Activated T-cell treated with anti-CD3 and anti-CD28 coated beads for 4 hours (primary cell): ENCODE measurements at places on chromosomes 7 and 10.

DNA sequence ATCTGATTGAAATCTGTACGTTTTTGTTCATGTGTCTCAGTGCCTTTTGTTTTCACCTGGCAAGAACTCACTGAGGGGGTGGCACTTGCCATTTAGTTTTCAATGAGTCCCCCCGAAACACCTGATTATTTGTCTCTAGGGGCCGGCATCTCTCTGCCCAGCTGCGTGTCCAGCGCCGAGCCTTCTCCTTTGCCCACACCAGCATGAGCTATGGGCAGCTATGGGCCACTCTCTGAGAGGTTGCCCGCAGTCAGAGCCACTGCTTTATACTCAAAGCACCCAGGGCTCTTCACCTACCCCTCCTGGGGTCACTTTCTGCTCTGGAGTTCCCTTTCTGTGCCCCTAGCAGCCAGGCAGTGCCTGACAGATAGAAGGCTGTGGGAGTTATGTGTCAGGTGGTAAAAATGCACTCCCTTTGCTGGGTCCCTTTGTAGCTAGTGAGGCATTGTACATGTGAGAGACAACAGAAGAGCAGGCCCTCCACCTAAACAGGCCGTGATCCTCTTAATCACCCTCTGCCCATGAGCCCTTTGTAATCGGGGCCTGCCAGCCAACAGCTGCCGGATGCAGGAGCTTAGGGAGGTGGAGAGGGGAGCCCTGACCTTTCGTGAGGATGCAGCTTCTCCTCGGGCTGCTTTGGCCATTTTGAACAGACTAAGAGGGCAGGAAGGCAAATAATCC lies 133.1 kb upstream of the NPS start:
- DNase-seq, result no peak

DNA sequence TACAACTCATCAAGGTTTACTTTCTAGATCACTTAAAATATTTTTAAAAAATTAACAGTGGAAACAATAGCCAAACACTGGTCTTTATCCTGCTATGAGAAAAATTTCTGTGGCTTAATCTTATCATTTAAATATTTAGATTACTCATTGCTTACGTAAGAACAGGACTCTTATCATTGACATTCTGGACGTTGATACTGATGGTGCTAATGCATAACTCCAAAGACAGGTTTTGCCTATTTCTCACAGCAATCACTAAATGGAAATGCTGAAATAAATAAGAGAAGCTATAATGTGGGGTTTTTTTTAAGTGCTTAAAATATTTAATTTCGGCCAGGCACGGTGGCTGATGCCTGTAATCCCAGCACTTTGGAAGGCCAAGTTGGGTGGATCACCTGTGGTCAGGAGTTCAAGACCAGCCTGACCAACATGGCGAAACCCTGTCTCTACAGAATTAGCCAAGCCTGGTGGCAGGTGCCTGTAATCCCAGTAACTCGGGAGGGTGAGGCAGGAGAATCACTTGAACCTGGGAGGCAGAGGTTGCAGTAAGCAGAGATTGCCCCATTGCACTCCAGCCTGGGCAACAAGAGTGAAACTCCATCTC lies 195.0 kb downstream of the HGF start:
- DNase-seq, result no peak

DNA sequence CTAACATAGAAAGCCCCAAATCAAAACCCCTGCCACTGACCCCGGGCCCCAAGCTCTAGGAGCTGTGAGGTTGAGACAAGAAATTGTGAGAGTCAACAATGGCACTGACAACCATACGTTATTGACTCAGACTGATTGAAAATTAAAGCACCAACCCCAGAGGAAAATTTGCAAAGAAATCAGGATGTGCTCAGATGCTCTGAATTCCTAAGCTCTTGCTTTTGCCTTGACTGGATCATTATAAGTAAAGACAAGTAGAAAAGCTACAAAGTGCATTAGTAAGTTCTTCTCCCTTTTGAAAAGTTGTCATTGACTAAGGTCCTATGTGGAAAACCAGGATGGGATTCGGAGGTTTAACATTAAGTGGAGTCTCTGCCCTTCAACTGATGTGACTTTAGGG lies 130.2 kb downstream of the SAMD9 start:
- DNase-seq, result no peak

DNA sequence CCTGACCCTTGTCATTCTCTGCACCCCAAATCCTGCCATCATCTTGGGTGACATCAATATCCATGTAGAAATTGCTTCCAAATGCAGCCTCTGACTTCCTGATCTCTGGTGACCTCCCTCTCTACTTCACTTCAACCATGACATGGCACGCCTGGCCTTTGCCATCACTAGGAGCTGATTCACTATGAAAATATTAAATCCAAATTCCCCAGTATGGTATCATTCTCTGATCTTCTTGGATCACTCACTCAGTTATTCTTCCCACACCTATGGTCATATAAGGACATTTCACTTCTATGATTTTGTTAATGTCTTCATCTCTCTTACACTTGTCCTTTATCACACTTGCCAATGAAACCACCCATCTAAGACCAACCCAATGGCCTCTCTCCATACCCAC lies 73.7 kb upstream of the ODAD2 start:
- DNase-seq, result no peak

DNA sequence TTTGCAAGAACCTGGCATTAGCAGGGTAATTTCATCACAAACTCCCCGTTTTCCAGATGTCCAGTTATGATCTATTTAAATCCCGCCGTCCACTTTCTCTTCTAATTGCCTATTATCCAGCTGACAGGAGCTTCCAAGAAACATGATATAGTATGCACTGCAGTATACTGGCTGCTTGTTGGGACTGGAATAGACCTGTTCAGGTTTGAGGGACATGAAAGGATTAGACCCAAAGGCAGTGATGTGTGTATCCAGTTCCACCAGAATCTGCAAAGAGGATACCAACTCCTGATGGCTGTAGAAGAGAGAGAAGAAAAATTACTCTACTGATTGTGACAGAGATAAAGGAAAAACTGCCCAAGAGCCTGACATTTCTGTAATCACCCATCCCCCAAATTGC lies 8.9 kb downstream of the MSS51 start:
- no peak for DNase-seq

- DNase-seq, result no peak
Observed at GRCh38 chr7:57404343-57404966, 45.5 kb upstream of the ZNF716 start.
